ENCODE measurements at places on chromosomes 1 and 21.
A peak's percentile ranks its signal among the peaks of the same experiment; 100 is the strongest.

GRCh38 chr1:220957233-220957605 lies 78.0 kb downstream of the HLX start:
- no peak for DNase-seq

- no peak for DNase-seq
Observed at GRCh38 chr1:230424391-230425251, 1.5 kb downstream of the PGBD5 start.

DNA sequence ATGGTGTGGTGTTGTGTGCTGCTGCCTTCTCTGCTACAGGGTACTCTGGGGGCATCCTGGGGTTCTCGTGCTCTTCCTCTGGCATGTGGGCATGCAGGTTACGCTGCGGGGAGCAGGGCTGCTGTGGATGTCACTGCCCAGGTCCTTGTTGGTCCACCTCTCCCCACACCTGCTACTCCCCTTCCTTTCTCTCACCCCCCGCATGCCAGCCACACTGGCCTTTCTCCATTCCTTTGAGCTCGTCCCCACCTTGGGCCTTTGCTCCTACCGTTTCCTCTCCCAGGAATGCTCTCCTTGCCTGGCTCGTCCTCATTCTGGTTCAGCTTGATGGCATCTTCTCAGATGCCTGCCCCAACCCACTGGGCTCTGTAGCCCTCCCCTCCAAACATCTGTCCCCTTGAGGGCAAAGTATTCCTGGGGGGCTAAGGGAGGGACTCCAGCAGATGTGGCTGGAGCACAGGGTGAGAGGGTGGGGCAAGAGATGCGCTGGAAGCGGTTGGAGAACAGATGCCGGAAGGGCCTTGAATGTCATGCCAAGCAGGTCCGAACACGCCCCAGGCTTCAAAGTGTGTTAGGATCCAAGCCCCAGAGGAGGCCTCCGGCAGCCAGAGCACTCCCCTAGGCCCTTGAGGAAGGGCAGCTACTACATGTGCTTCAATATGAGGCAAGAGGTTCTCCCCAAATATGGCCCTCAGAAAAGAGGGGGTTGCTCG lies 23.4 kb downstream of the DMRTB1 start:
- no peak for DNase-seq

DNA sequence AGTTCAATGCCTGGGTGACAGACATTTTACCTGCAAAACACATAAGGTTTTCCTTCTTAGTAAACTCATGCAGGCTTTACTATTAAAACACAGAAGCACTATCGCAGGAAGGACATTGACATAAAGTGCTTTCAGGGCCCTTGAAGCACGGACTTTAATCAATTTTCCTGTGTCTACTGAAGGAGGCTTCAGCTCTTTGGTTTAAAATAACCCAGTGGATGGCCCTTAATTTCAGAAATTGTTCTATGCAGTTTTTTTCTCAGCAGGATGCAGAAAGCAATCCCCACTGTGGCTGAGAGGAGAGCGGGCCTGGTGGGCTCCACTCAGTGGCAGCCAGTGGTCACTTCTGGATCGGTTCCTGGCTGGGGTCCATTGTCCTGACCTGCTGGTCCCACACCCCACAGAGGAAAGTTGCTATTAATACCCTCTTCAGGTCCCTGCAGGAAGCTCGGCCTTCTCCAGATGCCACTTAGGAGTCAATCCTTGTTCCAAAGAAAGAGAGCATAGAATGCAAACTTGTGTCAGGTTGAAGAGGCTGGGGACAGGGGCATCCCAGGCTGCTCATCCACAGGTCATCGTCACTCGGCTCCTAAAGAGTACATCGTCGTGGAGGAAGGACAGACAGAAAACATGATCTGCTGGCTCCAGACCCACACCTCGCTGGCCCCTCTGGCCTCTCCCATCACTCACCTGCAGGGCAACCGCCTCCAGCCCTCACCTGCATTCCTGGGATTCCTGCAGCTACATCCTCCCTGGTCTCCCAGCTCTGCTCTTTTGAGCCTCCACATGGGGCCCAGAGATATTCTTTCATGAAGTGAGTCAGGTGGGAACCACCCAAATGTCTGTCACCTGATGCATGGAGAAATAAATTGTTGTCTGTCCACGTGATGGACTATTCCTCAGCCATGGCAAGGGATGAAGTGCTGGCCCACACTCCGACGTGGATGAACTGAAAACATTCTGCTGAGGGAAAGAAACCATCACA lies 153.1 kb downstream of the PSMG1 start:
- DNase-seq, result no peak

- DNase-seq, result no peak
Observed at GRCh38 chr1:16275591-16275990, 38.6 kb upstream of the CPLANE2 start.

- no peak for DNase-seq
Observed at GRCh38 chr1:219294251-219294650, 120.6 kb downstream of the LYPLAL1 start.

DNA sequence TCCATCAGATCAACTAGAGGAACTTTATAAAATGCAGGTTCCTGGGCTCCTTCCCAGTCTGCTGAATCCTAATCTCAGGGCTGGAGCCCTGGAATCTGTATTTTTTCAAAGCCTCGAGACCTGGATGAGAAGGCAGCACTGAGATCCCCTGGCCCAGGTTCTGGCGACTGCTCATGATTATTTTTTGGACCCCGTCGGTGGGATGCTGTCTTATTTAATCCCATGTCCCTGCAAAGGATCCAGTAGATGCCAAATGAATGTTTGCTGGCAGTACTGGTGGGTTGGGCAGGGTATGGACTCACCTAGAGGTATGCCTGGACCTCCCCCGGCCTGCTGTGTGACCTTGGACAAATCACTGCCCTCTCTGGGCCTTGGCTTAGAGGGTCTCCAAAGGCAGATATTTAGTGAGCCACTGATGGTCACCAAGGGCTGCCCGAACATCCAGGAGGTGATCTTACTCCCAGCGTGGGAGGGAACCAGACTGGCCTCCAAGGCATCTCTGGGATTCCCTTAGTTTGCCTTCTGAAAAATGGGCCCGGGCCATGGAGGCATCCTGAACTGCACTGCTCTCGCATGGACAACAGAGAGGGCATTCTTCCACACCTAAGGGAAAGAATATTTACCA lies 91.6 kb upstream of the RUNX3 start:
- peak; percentile 61 for DNase-seq

- DNase-seq, result no peak
Observed at GRCh38 chr1:198304431-198304830, 147.6 kb downstream of the NEK7 start.

GRCh38 chr1:84947536-84948410 lies 49.1 kb downstream of the MCOLN2 start:
- no peak for DNase-seq

DNA sequence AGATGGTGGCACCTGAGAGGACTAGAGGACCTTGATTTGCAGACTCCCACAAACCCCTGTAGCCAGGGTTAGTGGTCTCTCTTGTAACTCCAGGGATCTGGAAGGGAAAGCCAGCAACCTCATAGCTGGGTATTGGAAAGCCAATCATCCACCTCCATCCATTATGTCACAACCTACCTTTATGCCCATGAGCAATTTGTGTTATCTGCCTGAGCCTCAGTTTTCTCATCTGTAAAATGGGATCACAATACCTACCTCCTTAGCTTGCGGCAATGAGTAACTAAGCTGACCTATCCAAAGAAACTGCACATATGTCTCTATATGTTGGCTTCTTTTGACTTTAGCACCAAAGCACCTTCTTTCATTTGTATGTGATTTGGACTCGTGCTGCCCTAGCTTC lies 14.5 kb downstream of the DLGAP3 start:
- DNase-seq, result no peak

- no peak for DNase-seq
Observed at GRCh38 chr1:68955424-68955823, 458.5 kb upstream of the DEPDC1 start.

GRCh38 chr1:168907053-168907452 lies 178.0 kb upstream of the DPT start:
- no peak for DNase-seq

DNA sequence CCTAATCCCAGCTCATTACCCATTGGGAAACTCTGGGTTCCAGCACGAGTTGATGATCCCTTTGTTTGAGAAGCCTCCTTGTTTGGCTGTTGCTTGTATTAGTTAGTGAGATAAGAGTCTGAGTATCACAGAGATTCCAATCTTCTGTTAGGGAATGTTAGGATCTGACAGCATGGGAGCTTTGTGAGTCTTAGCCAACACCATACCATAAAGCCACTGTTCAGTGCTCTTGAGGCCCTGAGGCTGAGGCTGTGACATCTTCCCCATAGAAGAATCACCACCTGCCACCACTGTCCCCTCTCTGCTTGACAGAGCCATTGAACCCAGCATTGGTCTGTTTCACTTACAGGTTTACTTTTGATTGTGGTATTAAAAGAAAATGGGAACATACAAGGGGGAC lies 29.3 kb upstream of the NFASC start:
- no peak for DNase-seq

- peak; percentile 70 for DNase-seq
Observed at GRCh38 chr1:2526824-2527555, 594 bp upstream of the PANK4 start.

DNA sequence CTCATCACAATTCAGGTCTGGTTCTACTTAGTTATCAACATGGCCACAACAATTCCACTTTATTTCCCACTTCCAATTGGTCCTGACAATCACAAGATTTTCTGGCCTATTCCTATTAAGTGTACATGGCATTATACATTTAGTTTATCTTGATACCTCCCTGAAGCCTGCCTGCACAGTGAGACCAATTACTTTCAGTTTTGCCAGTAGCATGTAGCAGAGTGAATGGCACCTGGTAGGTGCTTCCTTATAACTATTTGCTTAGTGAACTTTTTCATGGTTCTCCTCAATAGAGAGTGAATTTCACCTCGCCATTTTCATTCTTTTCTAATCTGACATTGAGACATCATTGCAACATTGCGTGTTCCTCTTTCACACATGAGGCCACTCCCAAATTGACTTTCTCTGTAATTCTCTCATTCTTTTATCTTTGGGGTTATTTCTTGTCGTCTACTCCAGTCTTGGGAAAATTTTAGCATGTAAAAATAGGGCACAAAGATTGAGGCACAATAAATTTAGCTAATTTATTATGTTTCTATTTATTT lies 124.3 kb downstream of the DISC1 start:
- DNase-seq, result no peak

DNA sequence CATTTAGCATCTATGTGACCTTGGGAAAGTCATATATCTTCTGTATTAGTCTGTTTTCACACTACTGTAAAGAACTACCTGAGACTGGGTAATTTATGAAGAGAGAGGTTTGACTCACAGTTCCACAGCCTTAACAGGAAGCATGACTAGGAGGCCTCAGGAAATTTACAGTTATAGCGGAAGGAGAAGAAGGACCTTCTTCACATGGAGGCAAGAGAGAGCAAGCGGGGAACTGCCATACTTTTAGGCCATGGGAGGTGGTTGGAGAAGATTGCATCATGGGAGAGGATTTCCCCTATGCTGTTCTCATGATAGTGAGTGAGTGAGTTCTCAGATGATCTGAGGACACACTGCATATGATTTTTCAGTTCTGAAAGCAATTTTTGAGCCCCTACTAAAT lies 87.9 kb downstream of the CLEC20A start:
- no peak for DNase-seq

DNA sequence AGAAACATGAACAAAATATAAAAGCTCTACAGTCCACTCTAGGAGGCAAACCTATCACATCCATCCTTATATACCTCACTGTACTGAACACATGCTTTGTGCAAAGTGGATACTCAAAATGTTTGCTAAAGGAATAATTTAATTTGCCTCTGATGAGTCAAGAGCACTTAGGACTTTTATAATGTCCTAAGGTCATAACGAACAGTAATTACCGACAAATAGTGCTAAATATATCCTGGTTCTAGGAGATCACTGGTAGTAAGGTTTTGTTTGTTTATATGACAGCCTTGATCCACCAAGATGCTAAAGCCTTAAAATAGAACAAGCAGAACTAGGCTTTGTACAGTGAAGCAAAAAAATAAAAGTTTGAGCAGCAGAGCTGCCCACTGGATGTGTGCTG lies 70.6 kb downstream of the GADD45A start:
- no peak for DNase-seq

- no peak for DNase-seq
Observed at GRCh38 chr1:59577774-59578173, 237.0 kb upstream of the HOOK1 start.

DNA sequence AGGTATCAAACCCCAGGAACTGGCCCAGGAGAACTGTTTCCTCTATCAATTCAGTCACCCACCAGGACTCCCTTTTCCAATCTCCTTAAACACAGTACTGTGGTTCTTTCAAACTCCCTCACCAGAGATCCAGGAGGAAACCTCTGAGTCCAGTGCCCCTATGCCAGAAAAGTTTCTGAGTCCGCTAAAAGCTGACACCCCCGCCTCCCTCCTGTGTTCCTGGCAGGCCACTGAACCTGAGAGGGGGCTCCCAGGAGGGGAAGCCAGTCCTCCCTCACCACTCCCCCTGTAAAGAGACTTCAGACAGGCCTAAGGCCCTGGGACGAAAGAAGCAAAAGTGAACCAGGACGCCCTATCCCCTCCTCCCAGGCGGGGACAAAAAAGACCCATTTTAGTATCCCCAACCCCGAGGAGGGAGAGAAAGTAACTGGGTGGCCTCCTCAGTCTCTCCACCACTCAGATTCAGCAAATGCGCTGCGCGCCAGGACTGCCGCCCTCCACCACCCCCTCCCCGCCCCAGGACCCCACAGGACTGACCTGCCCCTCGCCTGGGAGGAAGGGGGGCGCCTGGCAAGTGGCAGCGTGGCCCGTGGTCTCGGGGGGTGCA lies 624 bp downstream of the SLC41A1 start:
- DNase-seq, result peak; percentile 41

DNA sequence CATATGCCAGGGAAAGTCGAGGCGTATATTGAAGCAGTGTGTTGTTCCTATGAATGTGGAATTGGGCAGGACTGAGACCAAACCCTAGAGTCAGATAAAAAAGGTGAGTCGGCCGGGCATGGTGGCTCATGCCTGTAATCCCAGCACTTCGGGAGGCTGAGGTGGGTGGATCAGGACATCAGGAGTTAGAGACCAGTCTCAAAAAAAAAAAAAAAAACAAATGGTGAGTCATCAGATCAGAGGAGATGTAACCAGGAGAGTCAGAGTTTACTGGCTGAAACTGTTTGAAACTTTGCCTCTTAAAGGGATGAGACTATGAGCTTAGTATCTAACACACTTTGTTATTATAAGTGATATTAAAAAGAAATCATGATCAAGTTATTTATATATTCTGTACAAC lies 26.4 kb upstream of the SYCP1 start:
- no peak for DNase-seq

DNA sequence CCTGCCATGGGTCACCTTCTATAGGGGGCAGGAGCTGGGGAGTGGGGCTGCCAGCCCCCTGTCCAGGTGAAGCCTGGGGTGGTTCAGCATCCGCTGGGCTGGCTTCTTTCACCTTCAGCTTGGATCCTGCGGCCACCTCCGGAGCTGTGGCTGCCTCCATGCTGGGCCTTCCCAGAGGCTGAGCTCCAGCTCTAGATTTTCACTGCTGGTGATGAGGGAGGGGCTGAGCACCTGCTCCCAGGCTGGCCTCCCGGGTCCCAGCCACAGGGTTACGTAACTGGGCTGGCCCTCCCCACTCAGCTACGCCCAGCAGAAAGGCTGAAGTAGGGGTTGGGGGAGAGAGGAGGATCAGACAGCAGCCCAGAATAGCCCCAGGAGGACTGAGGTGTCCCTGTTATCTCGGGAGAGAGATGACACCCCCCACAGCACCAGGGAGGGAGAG lies at the start of gene MYBPHL:
TSS of gene MYBPHL (minus strand) at position 180 of the 442 bp plus-strand sequence. CDS start at position 160, 20 bp downstream.
- DNase-seq, result no peak

GRCh38 chr1:46513536-46513935 lies 23.9 kb downstream of the DMBX1 start:
- no peak for DNase-seq

- DNase-seq, result peak; percentile 74
Observed at GRCh38 chr1:14094611-14095400, 394.8 kb downstream of the PRDM2 start.
